ENCODE measurements at places on chromosomes 13 and 19.

DNA sequence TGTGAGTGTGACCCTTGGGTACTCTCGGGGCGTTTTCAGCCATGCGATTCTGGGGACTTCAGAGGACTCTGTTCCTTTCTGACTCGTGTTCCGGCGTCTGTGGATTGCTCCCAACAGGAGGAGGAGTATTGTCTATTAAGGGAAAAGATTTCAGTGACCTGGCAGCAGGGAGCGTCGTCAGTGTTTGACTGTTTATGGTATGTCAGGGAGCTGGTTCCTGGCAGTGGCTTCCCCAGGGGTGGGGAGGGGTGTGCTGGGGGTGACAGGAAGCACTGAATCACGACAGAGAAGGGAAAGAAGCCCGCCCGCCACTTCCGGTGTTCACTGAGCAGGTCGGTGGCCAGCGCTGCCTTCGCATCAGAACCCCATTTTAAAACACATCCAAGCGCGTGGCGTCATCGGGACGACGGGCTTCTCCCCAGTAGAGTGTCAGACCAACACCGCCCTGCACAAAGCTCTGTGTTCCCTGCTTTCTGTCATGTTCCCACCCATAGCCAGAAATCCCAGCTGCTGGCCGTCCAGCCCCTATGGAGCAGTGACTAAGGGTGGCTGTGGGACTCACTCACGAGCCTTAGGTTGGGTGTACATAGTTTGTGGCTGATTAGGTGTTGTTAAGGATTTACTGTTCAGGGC, 33.8 kb downstream of the COL4A2 start:
- no peak for DNase-seq

GRCh38 chr19:3194106-3195087, 8.7 kb downstream of the NCLN start:
- DNase-seq, result no peak

- no peak for DNase-seq
Measured at GRCh38 chr13:98595134-98595533, 18.2 kb upstream of the STK24 start.

- DNase-seq, result no peak
Measured at GRCh38 chr19:17324357-17325114, 10.1 kb downstream of the ANO8 start.

GRCh38 chr13:24039621-24040475, 120.7 kb upstream of the SPATA13 start:
- DNase-seq, result no peak

DNA sequence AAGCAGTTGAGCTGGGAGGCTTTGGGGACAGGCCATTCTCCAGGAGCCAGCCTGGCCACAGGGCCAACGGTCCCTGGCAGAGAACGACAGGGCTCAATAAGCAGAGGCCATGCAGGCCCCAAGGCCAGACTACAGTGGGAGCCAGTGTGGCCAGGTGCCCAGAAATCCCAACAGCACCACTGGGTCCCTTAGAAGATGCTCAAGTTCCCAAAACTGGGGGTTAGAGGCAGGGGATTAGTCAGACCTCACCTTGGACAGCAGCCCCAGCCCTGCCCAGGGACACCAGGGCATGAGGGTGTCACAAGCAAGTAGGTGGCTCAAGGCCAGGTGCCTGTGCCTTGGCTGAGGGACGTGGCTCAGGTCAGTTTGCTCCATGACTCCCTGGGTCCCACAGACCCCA, 12.8 kb downstream of the SCGB2B2 start:
- DNase-seq, result no peak

GRCh38 chr19:18091217-18091608, 4.5 kb upstream of the IL12RB1 start:
- DNase-seq, result no peak

DNA sequence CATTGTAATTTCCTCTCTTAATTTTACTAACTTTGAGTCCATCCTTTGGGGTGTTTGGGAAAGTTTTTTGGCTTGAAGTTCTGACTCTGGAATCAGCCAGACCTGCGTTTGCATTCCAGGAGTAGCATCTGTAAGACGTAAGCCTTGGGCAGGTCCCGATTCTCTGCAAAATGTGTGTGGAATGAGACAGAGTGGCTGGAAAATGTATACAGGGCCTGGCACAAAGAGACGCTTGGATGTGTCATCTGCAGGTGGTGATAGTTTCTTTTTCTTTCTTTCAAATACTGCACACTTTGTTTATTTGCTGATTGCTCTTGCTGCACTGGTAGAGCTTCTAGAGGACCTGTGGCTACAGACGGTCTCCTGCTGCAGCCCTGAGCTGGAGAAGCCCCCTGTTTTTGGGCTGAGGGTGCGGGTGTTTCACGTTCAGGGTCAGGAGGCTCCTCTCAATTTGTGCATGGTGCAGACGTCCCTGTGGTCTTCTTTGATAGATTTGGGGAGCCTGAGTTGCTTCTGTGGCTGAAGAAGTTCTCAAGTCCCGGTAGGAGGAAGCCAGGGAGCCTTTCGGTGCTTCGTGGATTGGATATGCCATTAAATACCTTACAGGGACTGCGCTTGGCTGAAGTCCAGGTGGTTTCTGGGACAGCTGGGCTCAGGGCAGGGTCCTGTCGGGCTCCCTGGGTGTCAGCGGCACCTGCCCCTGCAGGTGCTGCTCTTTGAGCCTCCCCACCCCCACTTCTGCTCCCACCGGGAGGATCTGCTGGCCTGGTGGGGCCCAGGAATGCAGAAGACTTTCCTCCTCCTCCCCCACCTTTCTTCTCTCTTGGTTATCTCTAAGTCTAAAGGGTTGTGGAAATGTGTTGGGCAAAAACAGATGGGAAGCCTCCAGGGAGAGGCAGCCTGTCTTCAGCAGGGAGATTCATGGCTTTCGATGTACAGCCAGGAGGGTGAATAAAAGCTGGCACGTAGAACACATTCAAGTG, 44.0 kb upstream of the GAS6 start:
- no peak for DNase-seq

Data from glutamatergic neuron (in vitro differentiated cells).